ENCODE measurements at places on chromosomes 6 and 20. TPM values are rescaled to one million over a fixed set of nuclear protein-coding genes. Genes with fewer than 3 reads are reported as not detected.

Gene GSTA3
- total RNA-seq, result 0.69 TPM

Gene DZANK1
- total RNA-seq, result 6.0 TPM

Gene TTLL9
- 7.4 TPM for total RNA-seq

Gene CNKSR3
- 4.2 TPM for total RNA-seq

Gene TCP11
- 0.23 TPM for total RNA-seq

Gene DAAM2
- 30.4 TPM for total RNA-seq

Gene FAM135A
- 116 TPM for total RNA-seq

Gene SEL1L2
- total RNA-seq, result 0.23 TPM

Gene C6orf141
- 1.6 TPM for total RNA-seq

Gene OTOR
- not detected for total RNA-seq

Gene NRSN1
- total RNA-seq, result 31.4 TPM

Gene CCN2
- total RNA-seq, result 5.5 TPM

Gene ISM1
- 2.8 TPM for total RNA-seq

Gene SYNDIG1
- total RNA-seq, result 18.0 TPM

Gene RPP40
- 19.1 TPM for total RNA-seq

Gene STMND1
- total RNA-seq, result 0.92 TPM

Gene POU5F1
- not detected for total RNA-seq

Gene RFX6
- not detected for total RNA-seq

Gene MYB
- 4.8 TPM for total RNA-seq

Gene SCGN
- 13.8 TPM for total RNA-seq

Gene TPBG
- 7.2 TPM for total RNA-seq

Gene GINM1
- total RNA-seq, result 44.8 TPM

Gene HLA-DMB
- 2.3 TPM for total RNA-seq

Gene VSX1
- total RNA-seq, result 0.46 TPM

Gene SLC4A11
- total RNA-seq, result not detected

Gene FLRT3
- 45.4 TPM for total RNA-seq

Gene MAP3K5
- total RNA-seq, result 16.1 TPM

Gene KCNK16
- not detected for total RNA-seq

Gene OXT
- total RNA-seq, result 46.4 TPM

Gene CDH22
- total RNA-seq, result 5.1 TPM

Gene FAM162B
- 2.8 TPM for total RNA-seq

Gene CRYBG1
- total RNA-seq, result 1.6 TPM

Gene FGD2
- 3.2 TPM for total RNA-seq

Gene EDN3
- 2.3 TPM for total RNA-seq

All from diencephalon (tissue), 1 donor.